ENCODE measurements at places on chromosomes 16 and 17. TPM values are rescaled to one million over a fixed set of nuclear protein-coding genes. Genes with fewer than 3 reads are reported as not detected.
A peak's percentile ranks its signal among the peaks of the same experiment; 100 is the strongest.

GRCh38 chr16:57284952-57285363 lies 486 bp upstream of the PLLP start:
- DNase-seq: no peak

- DNase-seq: peak; percentile 81
Observed at GRCh38 chr17:16915752-16916556, 56.0 kb downstream of the TNFRSF13B start.

GRCh38 chr16:1612320-1613111 lies at the start of gene CRAMP1:
TSS of gene CRAMP1 (plus strand) at chr16:1612360. CDS start at chr16:1614640, 2,280 bp downstream.
- peak; percentile 24 for DNase-seq

DNA sequence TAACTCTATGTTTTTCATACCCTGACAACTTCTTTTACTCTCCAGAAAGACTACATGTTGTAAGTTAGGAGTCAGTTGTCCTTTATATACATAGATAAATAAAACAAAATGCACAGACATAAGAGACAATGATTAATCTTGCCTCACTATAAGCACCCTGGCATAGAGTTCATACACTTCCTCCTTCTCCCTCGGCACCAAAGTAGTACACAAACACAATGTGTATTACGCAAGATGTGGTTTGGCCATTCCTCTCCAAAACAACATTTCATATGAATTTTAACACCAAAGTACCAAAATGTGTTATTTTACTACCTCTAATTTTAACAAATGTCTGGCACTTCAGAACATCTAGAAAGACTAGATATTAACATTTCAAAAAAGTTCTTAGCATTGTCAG lies 17.2 kb upstream of the SLFN11 start:
- DNase-seq: no peak

- DNase-seq: peak; percentile 83
Observed at GRCh38 chr17:44363613-44364159, at the start of gene FAM171A2. TSS of gene FAM171A2 (minus strand) at chr17:44363853. CDS start at chr17:44363714, 139 bp downstream.

DNA sequence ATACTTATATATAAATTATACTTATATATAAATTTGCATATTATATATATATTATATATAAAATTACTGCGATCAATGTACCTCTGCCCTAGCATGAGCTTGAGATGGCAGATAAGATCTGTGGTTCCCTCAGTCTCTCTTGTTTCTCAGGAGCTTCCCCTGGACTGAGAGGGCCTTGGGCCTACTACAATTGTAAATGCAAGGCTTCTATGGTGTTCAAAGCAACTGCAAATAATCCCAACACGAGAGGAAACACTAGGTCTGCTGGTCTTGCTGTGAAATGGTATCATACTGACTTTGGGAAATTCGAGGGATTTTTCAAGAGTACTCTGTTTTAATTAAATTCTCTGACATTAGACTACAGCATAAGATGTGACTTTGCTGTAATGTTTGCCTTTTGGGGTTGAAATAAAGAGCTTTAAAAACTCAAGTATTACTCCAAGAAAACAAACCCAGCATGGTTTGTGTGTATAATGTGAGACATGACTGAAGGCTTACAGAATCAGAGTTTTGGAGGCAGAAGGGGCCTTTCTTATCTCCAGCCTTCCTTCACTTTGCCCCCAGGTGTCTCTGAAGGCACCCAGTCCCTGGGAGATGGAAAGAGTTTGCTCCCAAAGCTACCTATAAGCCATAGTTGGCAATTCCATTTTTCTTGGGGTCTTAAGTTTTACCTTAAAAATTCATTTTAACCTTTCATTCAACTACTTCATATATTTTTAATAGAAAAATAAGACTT lies 24.2 kb downstream of the ACSM1 start:
- no peak for DNase-seq

GRCh38 chr16:49009204-49009603 lies 272.4 kb downstream of the CBLN1 start:
- DNase-seq: no peak

- peak; percentile 25 for DNase-seq
Observed at GRCh38 chr17:14622615-14623101, 321.8 kb downstream of the HS3ST3B1 start.

- DNase-seq: peak; percentile 25
Observed at GRCh38 chr17:19812407-19812806, 55.3 kb downstream of the ULK2 start.

GRCh38 chr17:72631949-72632684 lies 460.4 kb downstream of the SLC39A11 start:
- no peak for DNase-seq

GRCh38 chr17:10777131-10777807 lies 26.6 kb downstream of the TMEM238L start:
- DNase-seq: no peak

DNA sequence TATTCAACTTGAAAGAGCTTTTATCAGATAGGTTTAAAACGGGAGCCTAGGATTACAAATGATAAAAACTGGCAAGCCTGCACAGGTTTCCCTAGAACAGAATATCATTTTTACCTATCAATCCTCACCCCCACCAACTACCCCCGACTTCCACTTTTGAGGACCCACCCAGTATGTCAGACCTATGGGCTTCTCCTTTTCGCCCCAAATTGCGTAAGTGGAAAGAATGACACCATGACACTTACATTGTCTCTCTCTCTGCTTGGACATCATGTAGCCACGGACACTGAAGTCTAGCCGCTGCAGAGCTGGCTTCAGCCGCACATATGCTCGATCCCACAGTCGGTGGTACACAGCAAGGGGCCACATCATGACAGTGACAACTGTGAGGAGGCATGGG lies 7.4 kb upstream of the PSMC3IP start:
- DNase-seq: no peak

- no peak for DNase-seq
Observed at GRCh38 chr16:26186091-26186615, 494.4 kb downstream of the HS3ST4 start.

SUMO2 gene
- 628 TPM for total RNA-seq

WNT9B gene
- total RNA-seq: not detected

DGKE gene
- 21.4 TPM for total RNA-seq

DLX3 gene
- total RNA-seq: not detected

LGALS9B gene
- not detected for total RNA-seq

BICDL2 gene
- not detected for total RNA-seq

Data from OCI-LY7 (cell line).